ENCODE measurements at places on chromosomes 5 and 9.

GRCh38 chr9:13209498-13209897 is 70.0 kb downstream of the MPDZ start:
- DNase-seq = no peak

- DNase-seq = no peak
Measured at GRCh38 chr9:105858877-105859276, 164.5 kb downstream of the TMEM38B start.

- no peak for DNase-seq
Measured at GRCh38 chr9:34256104-34256503, 73.0 kb downstream of the KIF24 start.

DNA sequence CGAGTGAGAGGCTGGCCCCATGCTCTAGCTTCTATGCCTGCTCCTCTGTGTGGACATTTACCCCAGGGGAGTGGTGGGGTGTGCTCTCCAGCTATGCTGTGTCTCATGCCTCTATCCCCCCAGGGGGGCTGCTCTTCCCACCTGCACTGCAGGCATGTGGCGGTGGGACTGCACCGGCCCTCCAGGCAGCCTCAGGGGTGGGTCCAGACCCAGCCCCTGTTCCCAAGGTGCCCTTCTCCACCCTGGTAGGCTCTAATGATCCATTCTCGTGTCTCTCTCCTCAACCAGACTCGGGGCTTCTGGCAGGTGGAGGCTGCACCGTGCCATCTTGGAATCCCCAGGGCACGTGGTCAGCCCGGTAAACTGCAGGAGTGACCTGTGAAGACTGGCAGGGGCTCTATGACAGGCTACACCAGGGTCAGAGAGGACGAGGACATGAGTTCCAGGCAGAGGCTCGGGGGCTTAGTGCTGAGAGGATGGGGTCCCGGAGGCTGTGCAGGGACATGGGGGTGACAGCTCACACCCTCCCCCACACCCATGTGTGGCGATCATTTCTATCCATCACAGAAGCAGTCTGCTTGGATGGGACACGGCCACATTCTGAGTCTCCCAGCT is 22.7 kb upstream of the COL5A1 start:
- DNase-seq = no peak

DNA sequence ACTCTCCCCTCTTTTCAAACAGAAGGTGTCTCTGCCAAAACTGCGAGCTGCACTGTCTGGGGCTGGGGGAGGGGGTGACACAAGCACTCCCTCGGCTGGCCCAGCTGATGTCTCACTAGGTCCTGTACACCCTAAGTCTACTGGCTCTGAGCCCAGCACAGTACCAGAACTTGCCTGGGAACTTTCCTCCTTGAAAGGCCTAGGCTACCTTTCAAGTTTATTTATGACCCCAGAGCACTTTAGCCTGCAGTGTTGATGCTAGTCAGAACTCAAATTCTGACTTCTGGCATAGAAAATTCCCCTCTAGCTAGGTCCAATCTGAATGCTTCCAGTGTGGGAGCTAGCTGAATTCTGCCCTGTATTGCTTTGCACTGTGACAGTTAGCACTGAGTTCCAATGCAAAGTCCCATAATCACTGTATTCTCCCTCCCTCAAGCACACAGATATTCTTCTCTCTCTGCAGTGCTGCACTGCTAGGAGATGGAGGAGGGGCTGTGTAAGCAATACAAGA is 10.5 kb downstream of the LURAP1L start:
- no peak for DNase-seq

DNA sequence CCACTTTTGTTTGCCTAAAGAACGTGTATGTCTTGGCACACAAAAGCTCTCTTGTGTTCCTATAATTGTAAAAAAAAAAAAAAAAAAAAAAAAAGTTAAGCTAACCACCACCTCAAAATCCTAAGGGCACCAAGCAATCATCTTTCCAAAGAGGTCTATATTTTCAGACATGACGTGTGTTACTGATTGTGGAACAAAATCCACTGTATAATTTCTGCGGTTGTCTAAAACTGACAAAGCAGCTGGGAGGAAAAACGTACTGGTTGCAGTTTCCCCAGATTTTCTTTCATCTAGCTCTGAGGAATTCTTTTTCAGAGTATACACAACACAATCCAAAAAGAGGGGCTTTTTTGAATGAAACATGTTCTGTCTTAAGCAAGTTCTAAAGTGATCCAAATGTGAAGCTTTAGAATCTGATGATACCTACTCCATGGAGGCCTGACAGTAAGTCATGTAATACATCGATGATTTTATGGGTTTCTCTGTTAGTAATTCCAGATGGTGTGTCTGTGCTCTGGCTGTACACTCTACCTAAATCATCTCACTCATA is 375.6 kb upstream of the NUDT12 start:
- DNase-seq = no peak

GRCh38 chr5:16009256-16009655 is 170.3 kb downstream of the MARCHF11 start:
- DNase-seq = no peak

DNA sequence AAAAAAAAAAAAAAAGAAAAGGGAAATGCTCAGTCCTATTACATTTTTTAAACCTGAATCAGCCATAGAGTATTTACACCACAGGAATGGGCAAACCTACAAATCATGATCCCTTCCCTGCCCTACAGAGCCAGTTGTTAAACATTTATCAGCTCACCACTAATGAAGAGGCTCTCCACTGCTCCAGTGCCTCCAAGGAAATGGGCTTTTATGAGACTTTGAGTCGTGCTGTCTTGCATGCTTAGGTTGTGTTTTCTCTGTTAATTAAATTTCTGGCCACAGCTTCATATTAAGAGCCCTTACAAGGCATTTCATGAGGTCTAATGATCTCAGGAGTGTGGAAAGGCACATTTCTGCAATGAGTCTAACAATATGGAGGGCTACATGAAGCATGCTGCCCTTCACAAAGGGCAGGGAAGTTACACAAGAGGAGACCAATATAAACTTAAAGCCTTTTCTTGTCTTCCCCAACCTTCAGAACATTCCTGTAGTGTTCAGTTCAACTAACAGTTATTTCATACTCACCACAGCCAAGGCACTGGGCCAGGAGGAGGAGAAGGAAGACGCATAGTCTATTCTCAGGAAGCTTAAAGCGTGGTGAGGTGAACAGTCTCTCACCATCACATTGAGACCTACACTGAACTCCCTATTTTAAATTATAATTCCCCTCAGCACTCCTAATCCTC is 140.1 kb upstream of the ABCA1 start:
- DNase-seq = no peak

DNA sequence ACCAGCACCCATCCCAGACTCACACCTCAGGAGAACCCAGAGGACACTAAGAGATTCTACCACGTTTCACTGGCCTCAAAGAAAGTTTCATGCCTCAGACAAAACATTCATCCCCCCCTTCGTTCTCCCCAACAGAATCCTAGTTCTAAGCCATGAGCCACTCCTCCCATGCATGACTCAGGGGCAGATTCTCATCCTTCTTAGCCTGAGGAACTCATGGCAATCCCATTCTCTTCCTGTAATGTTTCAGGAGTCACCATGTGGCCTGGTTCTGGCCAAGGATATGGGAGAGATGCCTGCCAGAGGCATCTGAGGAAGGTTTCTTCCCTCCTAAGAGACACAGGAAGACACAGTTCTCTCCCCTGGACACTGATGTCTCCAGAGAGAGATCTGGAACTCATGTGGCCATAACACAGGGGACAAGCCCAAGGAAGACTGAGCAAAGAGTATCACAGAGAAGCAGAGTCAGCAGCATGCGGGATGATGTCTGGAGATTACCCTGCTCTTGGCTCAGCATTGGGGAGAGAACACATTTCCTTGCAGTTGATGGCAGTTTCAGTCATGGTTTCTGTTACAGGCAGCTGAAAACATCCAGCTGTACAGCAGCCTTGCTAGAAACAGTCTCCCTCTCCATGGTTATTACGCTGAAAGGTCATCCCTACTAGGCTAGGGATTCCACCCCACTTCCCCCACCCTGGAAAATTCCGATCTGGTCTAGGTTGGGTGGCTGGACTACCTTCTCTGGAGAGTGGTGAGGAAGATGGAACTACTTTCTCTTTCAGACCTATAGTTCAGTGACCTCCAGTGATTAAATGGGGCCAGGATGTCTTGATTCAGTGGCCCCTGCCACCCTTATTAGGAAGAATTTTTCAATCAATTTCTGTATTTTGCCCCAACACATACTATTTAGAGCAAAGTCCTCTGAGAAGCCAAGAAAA is 115.4 kb downstream of the ZNF608 start:
- DNase-seq = no peak

DNA sequence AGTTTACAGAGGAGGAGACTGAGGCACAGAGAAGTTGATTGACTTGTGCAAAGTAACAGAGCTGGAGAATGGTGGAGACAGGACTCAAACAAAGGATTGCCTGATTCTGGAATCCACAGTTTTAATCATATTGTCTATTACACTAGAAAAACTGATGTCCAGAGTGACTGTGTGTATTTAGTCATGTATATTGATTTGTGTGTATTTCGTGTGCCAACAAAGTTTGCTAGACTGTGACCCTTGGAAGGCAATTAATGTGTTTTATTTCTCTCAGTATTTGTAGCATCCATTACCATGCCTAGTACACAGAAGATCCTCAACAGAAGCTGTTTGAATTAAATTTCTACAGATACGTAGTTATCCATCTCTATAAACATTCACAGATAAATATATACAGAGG is 5.5 kb upstream of the JADE2 start:
- no peak for DNase-seq

- DNase-seq = no peak
Measured at GRCh38 chr5:38515646-38516045, 40.8 kb downstream of the LIFR start.

DNA sequence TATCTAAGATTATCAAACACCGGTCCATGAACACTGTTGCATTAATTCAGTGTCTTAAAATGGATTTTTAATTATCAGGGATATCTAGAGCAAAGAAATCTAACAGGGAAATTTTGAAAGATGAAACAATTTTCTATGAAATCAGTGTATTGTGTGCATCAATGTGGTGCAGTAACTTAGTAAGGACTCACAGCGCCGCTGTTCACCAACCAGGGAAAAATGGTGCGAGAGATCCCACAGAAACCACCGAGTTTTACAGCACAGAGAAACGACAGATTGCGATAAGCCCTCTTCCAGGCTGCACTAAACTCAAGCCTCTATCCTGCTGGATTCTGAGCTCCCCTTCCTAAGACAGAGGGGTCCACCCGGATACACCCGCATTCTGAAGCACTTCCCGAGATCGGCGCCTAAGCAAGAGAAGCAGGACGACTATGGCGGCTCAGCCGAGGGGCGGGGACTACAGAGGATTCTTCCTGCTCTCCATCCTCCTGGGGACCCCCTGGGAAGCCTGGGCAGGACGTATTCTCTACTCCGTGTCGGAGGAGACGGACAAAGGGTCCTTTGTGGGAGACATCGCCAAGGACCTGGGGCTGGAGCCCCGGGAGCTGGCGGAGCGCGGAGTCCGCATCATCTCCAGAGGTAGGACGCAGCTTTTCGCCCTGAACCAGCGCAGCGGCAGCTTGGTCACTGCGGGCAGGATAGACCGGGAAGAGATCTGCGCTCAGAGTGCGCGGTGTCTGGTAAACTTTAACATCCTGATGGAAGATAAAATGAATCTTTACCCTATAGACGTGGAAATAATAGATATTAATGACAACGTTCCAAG is at the start of gene PCDHGA7:
Gene PCDHGA7 (plus strand): TSS at position 274 of the 826 bp plus-strand sequence. CDS start 158 bp downstream, at position 432.
- DNase-seq = no peak

DNA sequence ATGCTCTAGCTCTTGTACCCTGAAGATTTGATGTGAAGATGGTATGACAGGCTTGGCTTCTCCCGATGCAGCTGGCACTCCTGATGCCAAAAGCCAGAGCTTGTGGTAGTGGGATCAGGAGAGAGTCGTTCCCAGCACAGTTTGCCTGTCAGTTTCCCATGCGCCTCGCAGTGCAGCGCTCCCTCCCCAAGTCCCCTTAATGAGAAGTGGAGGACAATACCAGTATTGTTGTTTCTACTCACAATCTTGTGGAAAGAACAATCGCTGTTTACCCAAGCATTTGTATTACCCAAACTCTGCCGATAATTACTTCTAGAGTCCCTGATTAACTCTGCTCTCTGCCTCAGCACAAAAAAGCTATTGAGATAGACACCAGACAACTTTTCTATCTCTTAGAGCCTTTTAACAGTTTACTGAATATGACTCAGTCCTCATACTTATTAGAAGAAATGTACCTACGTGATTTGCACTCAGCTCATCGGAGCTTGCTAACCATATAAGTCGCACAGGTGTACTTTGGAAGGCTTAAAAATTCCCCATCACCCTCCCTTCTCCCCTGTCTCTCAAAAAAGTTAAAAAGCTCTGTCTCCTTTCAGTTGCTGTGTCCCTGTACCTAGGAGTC is 283.2 kb upstream of the TMEM161B start:
- no peak for DNase-seq

- no peak for DNase-seq
Measured at GRCh38 chr9:107833295-107833694, 343.7 kb upstream of the KLF4 start.

DNA sequence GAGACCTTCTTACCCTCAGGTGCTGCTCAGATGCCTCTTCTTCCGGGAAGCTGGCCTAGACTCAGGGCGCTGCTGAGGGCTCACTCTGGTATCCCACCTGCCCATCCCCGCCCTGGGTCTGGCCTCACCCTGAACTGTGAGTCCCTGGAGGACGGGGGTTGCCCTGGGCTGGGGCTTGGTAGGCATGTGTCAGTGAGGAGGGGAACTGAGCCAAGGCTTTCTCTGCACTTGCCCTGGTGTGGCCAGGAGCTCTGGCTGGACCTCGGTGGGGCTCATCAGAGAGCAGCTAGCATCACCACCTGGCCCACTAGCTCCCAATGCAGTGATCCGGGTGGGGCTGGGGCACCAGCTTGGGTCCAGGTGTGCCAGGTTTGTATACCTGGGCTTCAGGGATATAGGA is 15.6 kb downstream of the PLEKHG4B start:
- no peak for DNase-seq

- DNase-seq = no peak
Measured at GRCh38 chr5:131416729-131417128, 152.9 kb downstream of the CDC42SE2 start.

DNA sequence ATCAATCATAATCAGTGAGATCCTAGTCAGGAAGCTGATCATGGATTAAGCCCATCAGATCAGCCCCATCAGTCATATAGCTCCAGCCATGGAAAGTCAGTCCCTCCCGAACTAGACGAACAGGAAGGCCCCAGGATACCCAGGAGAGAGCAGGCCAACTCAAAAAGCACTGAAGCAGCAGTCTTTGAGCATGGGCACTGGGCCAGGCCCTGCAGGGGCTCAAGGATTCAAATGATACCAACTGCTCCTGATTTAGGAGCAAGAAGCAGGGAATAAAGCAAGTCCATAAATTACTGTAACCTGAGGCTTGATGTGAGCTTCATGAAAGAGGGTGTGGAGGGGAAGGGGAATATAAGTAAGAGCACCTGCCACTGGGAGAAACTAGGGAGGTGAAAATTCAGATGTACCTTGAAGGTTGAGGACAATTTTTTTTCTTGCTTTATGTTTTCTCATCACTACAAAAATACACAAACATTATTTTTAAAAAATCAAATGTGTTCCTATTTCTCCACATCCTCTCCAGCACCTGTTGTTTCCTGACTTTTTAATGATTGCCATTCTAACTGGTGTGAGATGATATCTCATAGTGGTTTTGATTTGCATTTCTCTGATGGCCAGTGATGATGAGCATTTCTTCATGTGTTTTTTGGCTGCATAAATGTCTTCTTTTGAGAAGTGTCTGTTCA is 115.2 kb downstream of the SIL1 start:
- no peak for DNase-seq

- no peak for DNase-seq
Measured at GRCh38 chr5:15621094-15621493, 121.1 kb downstream of the FBXL7 start.

Data from CD4-positive, alpha-beta T cell treated with Interleukin-15 for 4 hours (primary cell).